ENCODE measurements at places on chromosomes 16 and 17.

GRCh38 chr16:87138316-87138715 lies 178.9 kb downstream of the C16orf95 start:
- no peak for DNase-seq

- no peak for DNase-seq
These were observed 1.2 kb downstream of the DUSP14 start for GRCh38 chr17:37490638-37491614.

DNA sequence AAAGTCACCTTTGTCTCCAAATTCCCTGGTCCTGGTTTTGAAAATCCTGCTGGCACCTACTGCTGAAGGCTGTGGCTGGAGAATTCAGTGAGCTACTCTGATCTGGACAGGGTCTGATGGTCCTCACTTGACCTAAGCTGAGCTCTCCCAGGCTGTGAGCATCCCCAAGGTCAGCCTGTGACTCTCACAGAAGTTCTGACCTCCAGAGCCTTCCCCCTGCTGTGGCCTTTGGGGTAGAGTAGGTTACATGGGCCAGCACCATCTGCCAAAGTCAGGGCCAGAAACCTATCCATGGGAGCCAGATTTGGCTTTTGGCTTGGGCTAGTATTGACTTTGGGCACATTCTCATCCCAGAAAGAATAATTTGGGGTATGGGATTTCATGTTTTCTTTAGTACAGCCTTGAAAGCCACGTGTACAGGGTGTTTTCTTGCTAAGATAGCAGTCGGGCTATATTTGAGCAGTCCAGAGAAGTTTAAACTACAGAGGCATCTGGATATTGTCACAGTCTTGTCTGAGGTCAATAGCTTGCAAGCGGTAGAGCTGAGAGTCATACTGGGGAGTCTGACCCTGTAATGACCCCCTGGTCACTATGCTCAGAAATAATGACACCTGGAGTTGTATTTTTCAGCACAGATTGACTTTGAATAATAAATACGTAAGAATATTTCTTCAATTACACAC lies 6.2 kb upstream of the AGRP start:
- DNase-seq, result no peak

GRCh38 chr17:73643001-73643851 lies 1.0 kb downstream of the SDK2 start:
- DNase-seq, result no peak

DNA sequence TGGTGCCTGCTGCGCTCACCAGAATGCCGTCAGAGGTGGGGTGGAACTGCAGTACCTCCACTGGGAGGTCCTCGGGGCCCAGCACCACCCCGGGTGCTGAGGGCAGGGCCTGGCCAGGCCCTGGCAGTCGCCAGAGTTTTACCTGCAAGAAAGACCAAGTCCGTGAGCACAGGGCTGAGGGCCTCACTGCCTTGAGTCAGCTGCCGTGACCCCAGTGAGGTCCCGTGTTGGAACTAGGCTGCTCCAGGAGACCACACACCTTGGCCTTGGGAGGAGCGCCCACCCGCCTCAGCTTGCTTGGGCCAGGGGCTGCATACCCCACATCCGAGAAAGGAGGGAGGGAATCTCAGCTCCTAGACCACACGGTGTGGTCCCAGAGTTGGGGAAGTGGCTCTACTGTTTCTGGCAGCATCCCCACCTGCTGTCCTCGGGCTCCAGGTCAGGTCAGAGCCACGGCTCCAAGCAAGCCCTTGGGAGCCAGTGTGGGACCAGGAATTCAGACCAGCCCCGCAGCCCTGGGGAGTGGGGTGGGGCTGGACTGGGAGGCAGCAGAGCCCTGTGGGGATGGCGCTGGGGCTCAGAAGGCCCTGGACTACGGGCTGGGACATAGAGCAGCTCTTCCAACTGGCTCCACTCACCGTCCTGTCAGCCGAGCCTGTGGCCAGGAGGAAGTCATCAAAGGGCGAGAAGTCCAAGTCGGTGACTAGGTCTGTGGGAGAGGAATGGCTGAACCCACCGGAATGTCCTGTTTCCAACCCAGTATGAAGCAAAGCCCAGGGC lies 8.7 kb downstream of the CORO7 start:
- DNase-seq, result no peak

- DNase-seq, result no peak
These were observed 18.9 kb downstream of the METTL9 start for GRCh38 chr16:21618281-21618680.

- no peak for DNase-seq
These were observed 5.4 kb downstream of the GSE1 start for GRCh38 chr16:85618521-85618920.

Data from left renal cortex interstitium (tissue), 4 donors.